H1 (cell line): ENCODE measurements at places on chromosomes 5 and 9.

DNA sequence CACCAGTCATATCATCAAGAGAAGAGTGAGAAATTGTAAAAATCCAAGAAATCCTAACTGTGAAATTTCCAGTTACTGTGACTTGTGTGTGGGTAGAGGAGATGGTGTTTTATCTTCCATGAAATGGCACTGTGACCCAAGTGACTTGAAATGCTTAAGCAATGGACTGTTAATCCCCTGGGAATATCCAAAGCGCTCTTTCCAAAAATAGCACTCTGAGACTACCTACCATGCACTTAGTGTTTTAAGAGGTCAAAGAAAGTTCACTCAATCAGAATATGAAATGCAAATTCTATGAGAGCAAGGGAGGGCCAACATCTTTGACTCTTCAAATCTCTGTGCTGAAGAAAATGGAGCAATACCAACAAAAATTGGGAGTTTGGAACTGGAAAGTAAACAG lies 244.0 kb downstream of the GABRB2 start:
- DNase-seq, result no peak

- DNase-seq, result no peak
Observed at GRCh38 chr9:124419832-124420489, 4.7 kb upstream of the PSMB7 start.

DNA sequence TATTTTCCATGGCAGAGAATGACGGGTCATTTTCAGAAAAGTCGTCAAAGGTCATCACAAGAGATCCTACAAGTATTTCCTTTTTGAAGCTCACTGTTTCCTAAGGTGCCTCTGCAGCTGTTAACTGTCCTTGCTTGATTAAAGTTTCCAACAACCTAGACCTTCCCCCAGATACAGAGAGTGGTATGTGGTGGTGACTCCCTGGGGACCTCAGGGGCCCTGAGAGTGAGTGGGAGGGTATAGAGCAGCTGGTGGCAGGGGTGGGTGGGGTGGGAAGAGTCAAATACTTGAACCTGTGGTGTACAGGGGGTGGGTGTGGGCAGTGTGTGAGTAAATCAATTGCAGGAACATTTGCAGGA lies 1.6 kb upstream of the CD72 start:
- no peak for DNase-seq

- DNase-seq, result no peak
Observed at GRCh38 chr5:172377856-172378255, 76.5 kb downstream of the SH3PXD2B start.

DNA sequence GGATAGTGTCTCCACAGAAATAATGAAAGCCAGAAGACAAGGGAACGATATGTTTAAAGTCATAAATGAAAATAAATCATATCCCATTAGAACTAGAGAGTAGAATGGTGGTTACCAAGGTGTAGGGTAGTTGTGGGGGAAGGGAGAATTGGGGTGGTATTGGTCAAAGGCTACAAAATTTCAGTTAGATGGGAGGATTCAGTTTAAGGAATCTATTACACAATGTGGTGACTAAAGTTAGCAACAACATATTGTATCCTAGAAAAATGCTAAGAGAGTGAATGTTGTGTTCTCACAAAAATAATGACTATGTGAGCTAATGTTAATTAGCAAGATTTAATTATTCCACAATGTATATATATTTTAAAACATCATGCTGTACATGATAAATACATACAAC lies 27.8 kb upstream of the LARP1 start:
- DNase-seq, result no peak

GRCh38 chr5:102296178-102296817 lies at the start of gene SLCO4C1:
Gene SLCO4C1, minus strand, starts transcription at chr5:102296284. Its CDS starts 22 bp downstream, at chr5:102296262.
- peak; percentile 95 for DNase-seq

DNA sequence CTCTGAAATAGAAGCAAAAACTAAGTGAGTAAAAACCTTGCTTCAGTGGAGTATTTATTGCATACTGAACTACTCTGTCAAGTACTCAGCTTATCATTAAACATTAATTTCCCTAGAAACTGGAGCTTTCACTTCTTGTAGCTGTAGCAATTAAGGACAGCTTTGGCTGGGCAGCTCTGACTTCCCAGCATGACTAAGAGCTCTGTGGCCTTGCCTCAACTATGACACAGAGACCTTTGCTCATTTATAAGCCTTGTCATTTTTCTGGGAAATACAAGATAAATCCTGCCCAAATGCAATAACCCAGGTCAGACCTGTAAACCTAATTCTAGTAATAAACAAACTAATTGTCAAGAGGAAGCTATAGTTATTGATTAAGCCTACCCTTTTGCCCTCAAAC lies 65.4 kb upstream of the STK32A start:
- no peak for DNase-seq

- DNase-seq, result peak; percentile 59
Observed at GRCh38 chr9:38486837-38487236, 62.6 kb upstream of the IGFBPL1 start.

- no peak for DNase-seq
Observed at GRCh38 chr5:159053708-159054107, 46.0 kb downstream of the EBF1 start.

GRCh38 chr9:133879615-133880014 lies 112.5 kb downstream of the VAV2 start:
- no peak for DNase-seq

DNA sequence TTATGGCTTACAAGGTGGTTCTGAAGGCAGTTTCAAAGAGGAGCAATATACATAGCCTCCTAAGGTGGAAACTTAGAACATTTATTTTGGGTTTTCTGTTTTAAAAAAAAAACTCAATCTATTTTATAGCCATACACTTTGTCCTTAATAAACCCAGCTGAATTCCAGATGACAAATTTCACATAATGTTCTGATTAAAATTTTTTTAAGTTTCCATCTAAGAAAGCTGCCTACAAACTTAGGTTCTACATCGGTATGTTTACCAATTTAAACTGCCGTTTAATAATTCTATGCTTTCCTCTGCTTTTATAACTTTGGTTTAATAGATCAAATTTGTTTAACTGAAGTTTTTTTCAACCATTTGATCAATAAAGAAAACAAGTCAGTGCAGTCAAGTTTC lies 12.5 kb downstream of the NR3C1 start:
- DNase-seq, result no peak

GRCh38 chr9:134099123-134099761 lies 31.4 kb upstream of the BRD3 start:
- peak; percentile 92 for DNase-seq

DNA sequence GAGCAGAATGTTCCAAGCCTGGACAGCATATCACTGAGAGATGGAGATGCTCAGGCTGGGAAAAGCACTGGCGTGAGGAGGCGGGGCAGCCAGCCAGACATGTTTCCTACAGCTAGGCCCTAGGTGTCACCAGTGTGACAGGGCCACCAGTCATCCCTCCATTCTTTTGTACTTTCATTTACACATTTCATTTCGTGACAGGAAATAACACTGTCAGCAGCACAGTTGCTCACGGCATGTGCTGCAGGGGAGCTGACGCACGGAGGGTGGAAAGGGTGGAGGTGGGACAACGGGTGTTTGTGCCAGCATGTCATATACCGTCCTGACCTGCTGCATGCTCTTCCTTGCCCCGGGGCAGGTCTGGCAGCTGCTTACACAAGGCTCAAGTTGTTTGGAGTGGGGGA lies 14.8 kb upstream of the CEMIP2 start:
- DNase-seq, result no peak

DNA sequence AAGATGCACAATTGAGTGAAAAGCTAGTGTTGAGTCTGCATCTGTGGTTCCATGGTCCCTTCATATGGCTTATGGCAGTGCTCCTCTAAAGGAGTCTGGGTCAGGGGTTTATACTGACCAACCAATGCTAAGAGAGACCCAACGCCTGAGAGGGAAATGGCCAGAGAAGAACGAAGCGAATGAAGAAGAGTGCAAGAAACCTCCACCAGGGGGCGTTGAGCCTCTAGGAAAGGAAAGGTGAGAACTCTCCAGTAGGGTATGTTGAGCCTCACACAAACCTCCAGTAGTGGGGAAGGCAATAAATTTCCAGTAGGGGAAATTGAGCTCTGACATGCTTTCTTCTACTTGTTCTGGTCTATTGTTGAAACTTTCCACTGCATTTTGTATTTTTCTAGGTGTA lies 470.6 kb downstream of the PRDM9 start:
- DNase-seq, result peak; percentile 92

GRCh38 chr5:88396751-88397281 lies 128.2 kb upstream of the TMEM161B start:
- no peak for DNase-seq

DNA sequence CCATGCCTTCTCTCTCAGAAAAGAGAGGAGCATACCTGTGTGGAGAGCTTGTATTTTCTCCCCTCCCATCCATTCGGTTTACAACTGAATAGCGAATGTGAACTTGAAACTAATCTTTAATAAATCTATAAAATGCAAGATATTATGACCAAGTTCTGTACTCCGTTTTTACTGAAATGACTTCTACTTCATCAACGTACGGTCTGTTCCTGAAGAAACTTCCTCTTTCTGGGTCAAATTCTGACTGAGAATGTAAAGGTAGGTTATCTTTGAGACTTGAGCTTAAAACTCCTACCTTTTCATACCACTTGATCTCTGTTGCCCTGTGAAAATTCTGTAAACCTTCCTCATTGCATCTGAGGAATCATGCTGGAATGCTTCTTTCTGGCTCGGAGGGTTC lies 4.2 kb upstream of the CTNNAL1 start:
- no peak for DNase-seq

DNA sequence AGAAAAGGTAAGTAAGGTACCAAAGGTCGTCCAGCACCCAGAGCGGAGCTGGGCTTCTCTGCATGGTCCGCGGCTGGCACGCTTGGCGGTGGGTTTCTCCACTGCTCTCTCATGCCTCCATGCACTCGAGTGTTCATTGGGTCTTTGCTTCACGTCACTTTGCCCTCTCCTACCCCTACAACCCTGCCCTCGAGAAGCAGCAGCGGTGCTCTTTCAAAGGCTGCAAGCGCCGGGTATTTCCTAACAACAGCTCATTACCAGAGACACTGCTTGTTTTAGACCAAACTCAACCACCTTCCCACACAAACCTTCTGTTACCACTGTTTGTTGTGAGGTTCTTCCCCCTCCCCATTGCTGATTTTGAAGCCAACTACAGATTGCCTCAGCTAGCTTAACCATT lies 21.5 kb upstream of the ZBTB34 start:
- no peak for DNase-seq

GRCh38 chr5:15763754-15764153 lies 263.8 kb downstream of the FBXL7 start:
- no peak for DNase-seq

DNA sequence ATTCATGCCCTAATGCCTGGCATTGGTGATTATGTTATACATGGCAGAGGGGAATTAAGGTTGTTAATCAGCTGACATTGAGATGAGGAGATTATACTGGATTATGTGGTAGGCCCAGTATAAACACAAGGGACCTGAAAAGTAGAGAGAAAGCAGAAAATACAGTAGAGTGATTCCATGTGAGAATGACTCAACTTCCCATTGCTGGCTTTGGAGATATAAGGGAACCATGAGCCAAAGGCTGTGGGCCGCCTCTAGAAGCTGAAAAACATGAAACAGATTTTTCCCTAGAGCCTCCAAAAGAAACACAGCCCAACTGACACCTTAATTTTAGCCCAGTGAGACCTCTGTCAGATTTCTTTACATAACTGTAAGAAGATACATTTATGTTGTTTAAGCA lies 65.0 kb upstream of the CTXN3 start:
- no peak for DNase-seq

GRCh38 chr9:120507936-120508510 lies 71.9 kb downstream of the CDK5RAP2 start:
- DNase-seq, result no peak
